ENCODE measurements at places on chromosomes 11 and 22.

DNA sequence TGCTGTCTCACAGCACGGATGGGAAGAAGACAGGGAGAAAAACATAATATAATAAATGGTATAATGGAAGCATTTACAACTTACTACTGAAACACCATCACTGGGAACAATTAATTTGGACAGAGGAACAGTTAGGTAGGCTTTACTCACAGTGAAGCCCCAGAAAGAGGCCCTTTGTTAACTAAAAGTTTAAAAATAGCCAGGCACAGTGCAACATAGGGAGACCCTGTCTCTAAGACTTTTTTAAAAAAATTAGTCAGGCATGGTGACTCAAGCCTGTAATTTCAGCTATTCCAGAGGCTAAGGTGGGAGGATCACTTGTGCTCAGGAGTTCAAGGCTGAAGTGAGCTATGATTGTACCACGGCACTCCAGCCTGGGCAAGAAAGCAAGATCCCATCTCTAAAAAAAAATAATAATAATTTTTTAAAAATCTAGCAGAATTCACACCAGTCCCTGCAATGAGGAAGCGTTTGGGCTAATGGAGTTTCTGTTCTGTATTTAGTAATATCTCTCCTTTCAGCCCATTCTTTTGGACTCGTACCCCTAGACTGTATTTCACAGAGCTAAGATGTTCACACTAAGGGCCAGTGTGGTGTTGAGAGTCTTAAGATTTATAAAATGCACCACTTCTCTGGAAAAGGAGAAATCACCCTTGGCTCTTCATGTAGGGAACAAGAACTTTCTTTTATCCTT, 275.5 kb downstream of the SOX6 start:
- DNase-seq = no peak

- no peak for DNase-seq
Measured at GRCh38 chr11:27621405-27622161, 78.7 kb downstream of the BDNF start.

DNA sequence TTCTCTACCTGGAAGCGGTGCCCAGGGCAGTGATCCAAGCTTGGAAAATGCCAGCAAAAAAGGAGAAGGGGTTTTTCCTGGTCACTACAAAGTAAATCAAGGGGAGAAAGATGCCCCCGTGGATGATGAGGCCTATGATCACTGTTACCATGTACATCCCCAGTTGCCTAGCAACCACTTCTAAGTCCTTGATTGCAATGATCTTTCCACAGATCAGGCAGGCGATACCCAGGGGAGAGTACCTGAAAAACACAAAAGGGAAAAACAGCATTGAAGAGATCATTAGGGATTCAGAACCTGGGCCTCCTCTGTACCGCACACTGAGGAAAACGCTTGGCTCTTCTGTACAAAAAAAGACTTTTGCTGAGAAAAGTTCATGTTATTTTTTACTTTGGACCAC, 127.1 kb downstream of the SLC1A2 start:
- no peak for DNase-seq

DNA sequence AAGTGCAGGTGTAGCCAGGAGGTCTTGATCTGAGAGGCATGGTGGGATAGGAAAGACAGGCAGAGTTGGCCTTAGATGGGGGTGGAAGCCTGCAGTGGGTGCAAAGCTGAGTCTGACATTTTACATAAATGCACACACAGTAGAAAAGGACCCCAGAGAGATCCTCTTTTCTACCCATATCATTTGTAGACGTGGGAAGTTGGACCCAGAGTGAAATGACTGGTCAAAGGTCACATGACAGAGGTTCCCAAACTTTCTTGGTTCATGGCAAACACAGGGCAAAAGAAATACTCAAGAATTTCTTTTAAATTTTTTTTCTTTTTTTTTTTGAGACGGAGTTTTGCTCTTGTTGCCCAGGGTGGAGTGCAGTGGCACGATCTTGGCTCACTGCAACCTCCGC, 6.2 kb upstream of the FOXRED2 start:
- DNase-seq = no peak

- no peak for DNase-seq
Measured at GRCh38 chr11:128802358-128802981, 64.6 kb downstream of the KCNJ1 start.

GRCh38 chr11:108197351-108197750, 25.1 kb downstream of the NPAT start:
- DNase-seq = no peak

DNA sequence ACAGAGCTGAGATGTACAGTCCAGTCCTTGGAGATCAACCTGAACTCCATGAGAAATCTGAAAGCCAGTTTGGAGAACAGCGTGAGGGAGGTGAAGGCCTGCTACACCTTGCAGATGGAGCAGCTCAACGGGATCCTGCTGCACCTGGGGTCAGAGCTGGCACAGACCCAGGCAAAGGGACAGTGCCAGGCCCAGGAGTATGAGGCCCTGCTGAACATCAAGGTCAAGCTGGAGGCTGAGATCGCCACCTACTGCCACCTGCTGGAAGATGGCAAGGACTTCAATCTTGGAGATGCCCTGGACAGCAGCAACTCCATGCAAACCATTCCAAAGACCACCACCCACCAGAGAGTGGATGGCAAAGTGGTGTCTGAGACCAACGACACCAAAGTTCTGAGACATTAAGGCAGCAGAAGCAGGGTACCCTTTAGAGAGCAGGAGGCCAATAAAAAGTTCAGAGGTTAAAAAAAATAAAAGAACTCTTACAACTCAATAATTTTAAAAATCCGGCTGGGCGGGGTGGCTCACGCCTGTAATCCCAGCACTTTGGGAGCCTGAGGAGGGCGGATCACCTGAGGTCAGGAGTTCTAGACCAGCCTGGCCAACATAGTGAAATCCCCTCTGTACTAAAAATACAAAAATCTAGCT, 69.9 kb upstream of the RTL6 start:
- peak; percentile 57 for DNase-seq

DNA sequence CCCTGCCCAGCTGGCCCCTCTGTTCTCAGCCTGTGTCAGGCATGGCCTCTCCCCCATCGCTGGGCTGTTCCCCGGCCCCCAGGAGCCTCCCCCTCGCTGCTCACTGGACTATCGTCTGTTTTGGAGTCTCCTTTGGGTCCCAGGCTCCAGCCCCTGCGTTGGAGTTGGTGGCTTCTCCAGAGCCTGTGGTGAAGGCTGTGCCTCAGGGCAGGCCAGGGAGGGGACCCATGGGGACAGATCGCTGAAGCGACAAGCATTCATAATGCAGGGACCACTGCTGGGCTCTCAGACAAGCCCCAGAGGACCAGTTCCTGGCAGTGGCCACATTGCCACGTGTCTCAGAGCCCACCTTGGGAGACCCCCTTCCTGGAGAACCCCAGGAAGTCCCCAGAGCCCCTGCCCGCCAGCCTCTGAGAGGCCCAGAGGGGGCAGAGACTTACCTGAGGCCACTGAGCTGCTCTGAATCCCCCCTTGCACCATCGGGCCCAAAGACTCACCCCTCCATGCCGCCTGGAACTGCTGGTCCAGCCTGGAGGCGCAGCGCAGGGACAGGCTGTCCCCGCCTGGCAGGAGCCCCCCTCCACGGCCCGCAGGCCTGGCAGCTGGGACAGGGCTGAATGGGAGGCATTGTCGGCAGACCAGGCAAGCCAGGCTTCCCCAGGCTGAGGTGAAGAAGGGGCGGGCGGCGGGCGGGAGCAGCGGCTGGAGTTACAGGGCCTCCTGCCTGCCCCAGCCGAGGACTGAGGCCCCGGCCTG, at the start of gene CHADL:
Gene CHADL, minus strand, starts transcription at position 555 of the 756 bp plus-strand sequence. Its CDS starts 50 bp downstream, at position 505.
- DNase-seq = no peak

DNA sequence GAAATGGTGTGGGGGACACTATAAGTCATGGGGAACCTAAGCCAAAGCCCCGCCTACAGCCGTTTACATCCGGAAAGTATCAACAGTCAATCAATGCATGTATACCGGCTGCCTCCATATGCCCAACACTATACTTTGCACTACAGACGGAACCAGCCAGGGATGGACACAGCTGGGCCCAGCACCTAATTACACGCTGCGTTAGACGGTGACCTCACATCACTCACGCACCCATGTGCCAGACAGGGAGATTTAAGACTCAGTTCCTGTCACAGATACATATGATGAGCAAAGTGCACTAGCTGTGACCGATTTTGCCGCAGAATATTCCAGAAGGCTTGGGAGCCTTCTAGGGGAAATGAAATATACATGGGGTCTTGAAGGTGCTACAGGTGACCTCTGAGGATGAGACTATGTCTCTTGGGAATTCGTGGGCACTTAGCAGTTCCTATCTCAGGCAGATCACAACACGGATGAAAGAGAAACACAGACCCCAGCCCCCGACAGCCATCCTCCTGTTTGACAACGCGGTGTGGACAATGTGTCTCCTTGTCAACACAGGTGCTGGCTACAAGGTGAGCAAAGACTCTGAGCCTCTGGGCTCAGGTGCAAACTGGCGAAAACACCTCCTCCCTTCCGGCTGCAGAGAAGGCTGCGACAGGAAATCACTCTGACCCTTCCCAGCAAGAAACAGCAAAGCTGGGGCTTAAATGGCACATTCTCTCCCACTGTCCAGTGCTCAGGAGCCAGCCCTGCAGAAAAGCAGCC, 8.0 kb downstream of the AHNAK start:
- DNase-seq = no peak

GRCh38 chr11:44506375-44507016, 59.0 kb upstream of the CD82 start:
- no peak for DNase-seq

DNA sequence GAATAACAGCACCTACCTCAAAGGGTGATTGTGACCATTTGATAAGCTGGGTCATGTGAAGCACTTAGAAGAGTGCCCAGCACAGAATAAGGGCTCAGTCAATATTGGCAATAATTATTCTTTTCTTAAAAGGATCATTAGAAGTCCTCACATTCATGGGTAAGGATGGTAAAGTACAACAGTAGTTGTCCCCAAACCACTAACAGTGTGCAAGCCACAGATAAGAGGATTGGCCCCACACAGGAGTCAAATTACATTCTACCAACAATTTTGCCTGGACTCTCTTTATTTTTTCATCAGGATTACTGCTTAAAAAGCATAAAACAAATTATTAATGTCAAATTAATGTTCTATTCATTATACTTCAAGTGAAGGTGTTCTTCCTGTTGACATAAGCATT, 271.5 kb upstream of the PDGFD start:
- DNase-seq = no peak

DNA sequence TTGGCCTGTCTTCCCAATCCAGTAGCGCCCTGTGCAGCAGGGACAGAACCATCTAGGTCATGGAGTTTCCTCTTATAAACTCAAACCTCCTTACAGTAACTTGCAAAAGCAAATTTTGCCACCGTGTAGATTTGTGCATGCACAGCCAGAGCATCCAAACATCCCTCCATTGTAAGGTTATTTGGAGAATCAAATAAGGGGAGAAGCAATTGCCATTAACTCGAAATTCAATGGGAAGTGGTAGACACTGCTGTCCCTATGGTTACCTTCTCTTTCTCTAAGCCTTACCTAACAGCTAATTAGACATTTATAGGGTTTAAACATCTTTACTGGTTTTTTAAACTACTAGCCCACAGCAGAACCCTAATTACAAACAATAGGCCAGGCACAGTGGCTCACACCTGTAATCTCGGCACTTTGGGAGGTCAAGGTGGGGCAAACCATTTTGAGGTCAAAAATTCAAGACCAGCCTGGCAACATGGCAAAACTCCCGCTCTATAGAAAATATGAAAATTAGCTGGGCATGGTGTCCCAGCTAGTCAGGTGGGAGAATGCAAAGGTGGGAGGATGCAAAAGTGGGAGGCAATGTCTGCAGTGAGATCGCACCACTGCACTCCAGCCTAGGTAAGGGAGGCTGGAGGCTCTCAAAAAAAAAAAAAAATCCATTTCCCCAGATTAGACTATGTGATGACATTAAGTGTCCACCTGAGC, 6.6 kb downstream of the HSPA8 start:
- no peak for DNase-seq

- no peak for DNase-seq
Measured at GRCh38 chr22:38071421-38072321, 12.3 kb downstream of the SLC16A8 start.

- no peak for DNase-seq
Measured at GRCh38 chr11:44834846-44835245, 108.1 kb downstream of the TSPAN18 start.

Data from activated CD4-positive, alpha-beta memory T cell treated with anti-CD3 and anti-CD28 coated beads, Interleukin-2, amount 10 ng/mL, durations not matched to agents 7 days and 5 days (primary cell).